ENCODE measurements at places on chromosomes 16 and 17. TPM values are rescaled to one million over a fixed set of nuclear protein-coding genes. Genes with fewer than 3 reads are reported as not detected.

DNA sequence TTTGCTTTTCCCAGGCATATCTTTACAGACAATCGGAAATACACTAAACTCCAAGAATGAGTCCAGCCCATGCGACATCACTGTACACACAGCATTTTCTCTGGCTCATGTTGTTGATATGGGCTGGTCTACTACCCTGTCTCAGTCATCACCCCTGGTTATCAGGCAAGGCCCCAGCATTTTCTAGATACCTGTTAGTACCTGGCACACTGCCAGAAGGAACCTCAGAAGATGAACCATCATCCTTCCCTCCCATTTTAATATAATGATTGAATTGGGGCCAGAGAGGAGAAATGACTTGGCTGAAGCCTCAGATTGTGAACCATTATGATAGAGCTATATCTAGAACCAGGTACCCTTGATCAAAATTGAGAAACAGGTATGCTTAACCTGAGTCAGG is 406.2 kb downstream of the CDH11 start:
- no peak for DNase-seq

- DNase-seq: no peak
These were observed 70.5 kb downstream of the MPRIP start for GRCh38 chr17:17112628-17113200.

The KRT28 gene
- total RNA-seq: not detected

- DNase-seq: no peak
These were observed 249.5 kb upstream of the RBFOX1 start for GRCh38 chr16:7083096-7083495.

DNA sequence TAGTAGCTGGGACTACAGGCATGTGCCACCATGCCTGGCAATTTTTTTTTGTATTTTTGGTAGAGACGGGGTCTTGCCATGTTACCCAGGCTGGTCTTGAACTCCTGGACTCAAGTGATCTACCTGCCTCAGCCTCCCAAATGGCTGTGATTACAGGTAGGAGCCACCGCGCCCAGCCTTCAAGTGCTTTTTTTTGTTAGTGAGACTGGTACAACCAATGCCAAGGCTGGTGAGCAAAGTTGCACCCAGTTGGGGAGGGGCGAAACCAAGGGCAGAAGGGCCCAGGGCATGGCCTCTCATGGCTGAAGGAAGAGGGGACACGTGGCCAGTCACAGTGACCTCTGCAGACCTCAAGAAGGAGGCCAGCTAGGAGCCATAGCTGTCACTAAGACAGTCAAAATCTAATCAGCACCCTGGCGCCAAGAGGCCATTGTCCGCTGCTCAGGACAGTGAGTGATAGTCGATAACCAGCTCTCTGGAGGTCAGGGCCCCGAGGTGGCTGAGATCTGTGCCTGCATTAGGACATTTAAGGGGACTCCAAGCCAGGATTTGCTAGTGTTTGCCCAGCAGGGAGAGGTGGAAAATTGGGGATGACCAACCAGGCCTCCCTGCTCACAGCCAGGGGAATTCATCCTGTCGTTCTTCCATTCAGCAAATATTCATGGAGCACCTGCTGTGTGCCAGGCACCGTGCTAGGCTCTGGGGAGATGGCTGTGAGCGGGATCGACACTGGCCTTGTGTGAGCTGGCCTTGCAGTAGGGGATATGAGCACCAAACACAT is 10.2 kb downstream of the IL4R start:
- DNase-seq: no peak

DNA sequence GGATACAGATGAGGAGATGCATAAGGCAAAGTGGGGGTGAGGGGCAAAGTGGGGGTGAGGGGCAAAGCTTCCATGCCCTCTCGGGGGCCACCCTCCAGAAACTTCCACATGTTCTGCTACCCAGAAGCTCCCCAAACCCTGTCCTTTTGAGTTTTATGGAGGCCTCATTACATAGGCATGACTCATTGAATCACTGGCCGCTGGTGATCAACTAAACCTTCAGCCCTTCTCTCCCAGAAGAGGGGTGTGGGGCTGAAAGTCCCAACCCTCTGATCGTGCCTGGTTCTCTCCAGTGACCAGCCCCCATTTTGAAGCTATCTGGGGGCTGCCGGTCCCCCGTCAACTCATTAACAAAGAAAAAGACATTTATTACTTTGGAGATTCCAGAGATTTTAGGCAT is 27.5 kb downstream of the ITGAE start:
- no peak for DNase-seq

DNA sequence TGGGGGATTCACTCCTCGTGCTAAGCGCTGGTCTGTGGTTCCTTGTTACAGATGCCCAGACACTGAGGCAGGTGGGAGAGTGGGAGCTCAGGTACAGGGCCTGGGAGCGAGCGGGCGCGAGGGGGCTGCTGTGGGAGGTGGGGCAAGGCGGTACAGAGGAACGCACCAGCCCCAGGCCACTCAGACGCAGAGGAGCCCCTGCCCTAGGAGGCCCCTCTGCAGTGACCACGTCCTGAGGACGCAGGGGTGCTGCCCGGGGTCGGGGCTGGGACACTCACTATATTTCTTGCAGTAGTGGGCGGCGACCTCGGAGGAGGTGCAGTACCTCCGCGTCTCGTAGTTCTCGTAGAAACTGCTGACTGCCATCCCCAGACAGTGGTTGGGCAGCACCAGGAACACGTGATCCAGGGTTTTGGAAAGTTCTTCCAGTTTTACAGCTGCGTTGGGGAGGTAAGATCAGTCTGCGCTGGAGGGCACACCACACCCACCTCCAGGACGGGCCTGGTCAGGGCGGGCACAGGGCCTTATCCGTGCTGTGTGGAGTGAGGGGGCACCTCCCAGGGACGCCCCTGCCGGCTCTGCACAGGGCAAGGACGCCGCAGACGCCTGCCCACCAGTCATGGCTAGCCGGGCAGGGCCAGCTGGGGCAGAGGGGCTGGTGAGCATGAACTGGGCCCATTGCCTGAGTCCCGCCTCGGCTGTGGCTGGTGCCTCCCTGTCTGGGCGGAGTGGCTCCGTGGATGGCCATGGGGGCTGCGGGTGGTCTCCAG is 16.3 kb upstream of the RNPS1 start:
- no peak for DNase-seq

The KRTAP4-9 gene
- total RNA-seq: not detected

- DNase-seq: no peak
These were observed 16.0 kb downstream of the FBXO31 start for GRCh38 chr16:87367529-87367928.

DNA sequence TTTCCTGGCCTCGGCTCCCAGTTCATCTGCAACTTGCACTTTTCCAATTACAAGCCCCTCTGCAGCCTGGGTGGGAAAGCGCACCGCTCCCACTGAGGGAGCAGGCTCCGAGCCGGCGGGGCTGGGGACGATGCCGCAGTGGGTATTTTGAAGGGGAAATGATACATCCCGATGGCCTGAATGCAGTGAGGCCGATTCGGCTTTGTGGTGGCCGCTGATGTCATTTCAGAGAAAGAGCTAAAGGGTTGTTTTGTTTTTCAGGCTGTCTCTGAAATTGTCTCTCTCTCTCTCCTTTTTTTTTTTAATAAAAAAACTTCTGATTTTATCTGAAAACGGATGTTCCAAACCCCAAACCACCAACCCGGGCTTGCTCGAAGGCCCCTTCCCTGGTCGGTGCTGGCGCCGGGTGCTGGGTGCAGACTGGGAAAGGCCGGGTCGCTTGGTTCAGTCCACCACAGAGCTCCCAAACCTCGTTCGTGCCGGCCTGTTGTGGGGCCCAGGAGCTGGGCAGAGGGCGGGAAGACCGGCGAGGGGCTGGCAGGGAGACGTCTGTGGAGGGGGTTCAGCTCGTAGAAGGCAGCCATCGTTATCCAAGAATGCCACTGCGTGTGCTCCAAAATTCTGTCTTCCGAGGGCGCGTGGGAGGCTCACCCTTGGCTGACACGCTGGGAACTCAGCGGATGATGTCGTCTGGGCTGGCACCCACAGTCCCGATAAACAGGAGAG is 102.8 kb downstream of the FOXL1 start:
- no peak for DNase-seq

The GP1BA gene
- total RNA-seq: not detected

The SLC5A11 gene
- total RNA-seq: 0.21 TPM

GRCh38 chr17:81961087-81961511 is at the start of gene NOTUM:
Gene NOTUM (minus strand): TSS chr17:81961187. CDS start chr17:81960909, 278 bp downstream.
- DNase-seq: no peak

DNA sequence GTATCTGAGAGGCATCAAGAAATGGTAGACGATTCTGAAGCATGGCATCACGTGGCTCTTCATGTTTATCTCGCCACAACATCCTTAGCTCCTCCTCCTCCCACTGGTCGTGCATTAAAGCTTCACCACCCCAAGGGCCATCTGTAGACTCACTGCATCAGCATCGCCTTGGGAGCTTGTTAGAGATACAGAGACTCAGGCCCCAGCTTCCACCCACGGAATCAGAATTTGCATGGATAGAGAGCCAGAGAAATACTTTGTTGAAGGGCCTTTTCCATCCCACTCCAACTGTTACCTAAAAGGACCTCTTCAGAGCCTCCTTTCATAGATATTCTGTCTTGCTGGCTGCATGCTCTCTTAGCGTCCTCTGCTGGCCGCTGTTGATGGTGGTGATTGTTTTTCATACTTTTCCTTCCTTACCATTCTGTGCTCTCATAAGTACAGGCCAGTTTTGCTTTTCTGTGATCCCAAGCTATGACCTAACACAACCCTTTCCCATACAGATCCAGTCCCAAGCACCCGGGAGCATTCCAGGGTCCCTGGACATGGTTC is 1049.4 kb upstream of the EEF2KMT start:
- DNase-seq: no peak

DNA sequence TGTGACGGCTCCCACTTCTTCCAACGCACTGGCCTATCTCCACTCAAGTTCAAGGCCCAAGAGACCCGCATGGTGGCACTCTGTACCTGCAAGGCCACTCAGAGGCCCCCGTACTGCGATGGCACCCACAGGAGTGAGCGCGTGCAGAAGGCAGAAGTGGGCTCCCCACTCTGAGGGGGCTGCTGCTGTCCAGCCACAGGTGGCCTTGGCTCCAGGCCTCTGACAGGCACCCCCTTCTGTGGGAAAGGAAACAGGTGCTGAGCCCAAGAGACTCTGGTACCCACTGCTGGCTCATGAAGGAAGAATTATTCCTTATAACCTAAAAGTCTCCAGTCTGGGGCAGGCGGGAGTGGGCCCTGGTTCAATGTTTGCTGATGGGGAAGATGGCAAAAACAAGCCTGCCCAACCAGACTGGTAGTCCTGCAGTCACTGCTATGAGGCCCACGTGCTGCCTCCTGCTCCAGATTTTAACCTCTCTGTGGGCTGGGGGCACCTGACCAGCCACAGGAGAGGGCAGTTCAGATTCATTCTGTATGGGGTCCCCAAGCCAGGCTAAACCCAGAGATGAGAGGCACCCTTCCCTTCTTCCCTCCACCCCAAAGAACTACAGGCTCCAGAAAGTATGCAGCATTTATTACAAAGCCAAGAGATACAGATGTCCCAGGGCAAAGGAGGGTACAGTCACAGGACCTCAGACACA is 3.3 kb downstream of the CISD3 start:
- no peak for DNase-seq

GRCh38 chr16:89899879-89900481 is 18.7 kb upstream of the MC1R start:
- DNase-seq: no peak

GRCh38 chr17:17370711-17371110 is 67.5 kb downstream of the NT5M start:
- DNase-seq: no peak

The RPRML gene
- not detected for total RNA-seq

- no peak for DNase-seq
These were observed 10.4 kb downstream of the CENPX start for GRCh38 chr17:82012261-82012639.

DNA sequence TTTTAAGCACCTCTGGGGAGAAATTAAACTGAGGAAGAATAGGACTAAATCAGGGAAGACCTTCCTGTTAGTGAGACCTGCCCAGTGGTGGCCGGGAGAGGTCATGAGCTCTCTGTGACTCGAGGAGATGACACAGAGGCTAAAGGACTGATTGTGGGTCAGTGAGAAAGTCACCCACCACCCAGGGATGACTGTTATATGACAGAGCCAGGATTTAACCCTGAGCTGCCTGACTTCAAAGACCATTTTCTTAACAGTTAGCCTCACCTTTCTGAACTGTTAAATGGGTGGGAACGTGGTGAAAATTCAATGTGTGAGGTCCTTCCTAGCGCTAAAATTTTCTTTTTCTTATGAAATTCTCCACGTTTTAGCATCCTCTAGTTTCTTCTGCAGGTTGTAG is 72.5 kb downstream of the WSB1 start:
- no peak for DNase-seq

- peak; percentile 75 for DNase-seq
These were observed 34.4 kb upstream of the PRKCB start for GRCh38 chr16:23801378-23801777.
